Pancreas (tissue), 10 donors: ENCODE measurements at places on chromosomes 6 and 20. TPM values are rescaled to one million over a fixed set of nuclear protein-coding genes. Genes with fewer than 3 reads are reported as not detected.

Gene MYLK2
- 2.8 TPM for total RNA-seq

Gene PTCHD4
- 0.08 TPM for total RNA-seq

Gene EDN1
- 16.0 TPM for total RNA-seq

Gene BHLHE23
- total RNA-seq = not detected

Gene RRP36
- total RNA-seq = 22.9 TPM

Gene WFDC10B
- not detected for total RNA-seq

Gene CSNK2B
- total RNA-seq = 60.2 TPM

Gene ADTRP
- total RNA-seq = not detected

- no peak for DNase-seq
Measured at GRCh38 chr6:117706504-117706903, 31.2 kb downstream of the NUS1 start.

DNA sequence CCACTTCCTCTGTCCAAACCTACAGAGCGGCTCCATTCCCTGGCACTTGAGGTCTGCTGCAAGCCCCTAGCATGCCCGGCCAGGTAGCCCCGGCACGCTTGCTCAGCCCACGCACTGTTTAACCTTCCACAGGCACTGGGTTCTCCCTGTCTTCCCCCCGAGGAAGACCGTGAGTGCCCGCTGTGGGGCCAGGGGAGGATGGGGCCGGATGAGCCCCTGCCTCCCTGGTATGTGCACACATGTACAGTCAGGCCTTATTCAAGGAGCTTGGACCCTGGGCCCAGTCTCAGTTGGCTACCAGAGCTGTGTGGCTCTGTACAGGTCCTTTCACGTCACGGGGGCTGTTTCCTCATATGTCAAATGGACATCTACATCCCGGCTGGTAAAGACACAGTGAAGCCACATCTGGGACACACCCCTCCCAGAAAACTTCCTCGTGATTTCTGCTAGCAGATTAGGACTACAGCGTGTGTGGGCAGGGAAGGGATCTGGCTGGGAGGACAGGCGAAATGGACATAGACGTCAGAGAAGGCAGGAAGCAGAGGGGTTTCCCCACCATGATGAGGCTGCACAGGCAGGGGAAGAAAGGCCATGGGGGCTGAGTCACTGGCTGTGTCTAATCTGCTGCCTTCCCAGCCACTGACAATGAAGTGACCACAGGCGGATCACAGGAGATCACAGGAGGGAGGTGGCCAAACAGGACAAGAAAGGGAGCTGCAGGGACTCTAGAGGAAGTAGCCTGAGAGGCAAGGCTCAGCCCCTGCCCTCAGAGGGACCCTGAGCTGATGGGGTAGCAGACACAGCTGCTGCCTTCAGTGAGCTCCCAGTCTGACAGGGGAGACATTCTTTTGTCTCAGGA, 62.9 kb downstream of the MRPL14 start:
- no peak for DNase-seq

DNA sequence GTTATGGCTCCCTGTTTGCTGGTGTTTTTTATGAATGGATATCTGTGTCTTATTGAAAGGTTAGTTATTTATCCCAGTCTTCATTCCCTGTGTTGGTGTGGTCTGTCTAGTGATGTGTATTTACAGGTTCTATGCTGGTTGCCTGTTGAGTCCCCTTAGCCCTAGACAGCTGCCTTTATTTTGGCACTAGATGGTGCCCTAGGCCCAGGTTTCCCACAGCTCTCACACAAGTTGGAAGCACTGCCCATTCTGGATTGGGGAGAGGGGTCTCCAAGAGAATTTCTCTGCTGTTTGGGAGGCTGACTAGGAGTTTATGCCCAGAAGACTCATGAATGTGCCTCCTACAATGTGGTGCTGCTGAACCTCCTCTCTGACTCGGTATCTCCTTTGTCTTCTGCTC, 12.4 kb downstream of the GRM1 start:
- no peak for DNase-seq

- DNase-seq = no peak
Measured at GRCh38 chr6:160355001-160355400, 6.8 kb downstream of the SLC22A3 start.

DNA sequence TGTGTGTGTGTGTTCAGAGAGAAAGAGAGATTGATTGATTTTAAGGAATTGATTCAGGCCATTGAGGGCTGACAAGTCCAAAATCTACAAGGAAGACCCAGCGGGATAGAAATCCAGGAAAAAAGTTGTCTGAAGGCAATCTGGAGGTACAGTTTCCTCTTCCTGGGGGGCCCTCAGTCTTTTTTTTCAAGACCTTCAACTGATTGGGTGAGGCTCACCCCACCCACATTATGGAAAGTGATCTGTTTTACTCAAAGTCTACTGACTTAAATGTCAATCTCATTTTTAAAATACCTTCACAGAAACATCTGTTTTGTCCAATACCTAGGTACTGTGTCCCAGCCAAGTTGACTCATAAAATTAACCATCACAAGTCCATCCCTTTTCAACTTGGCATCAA, 243.0 kb upstream of the PLN start:
- DNase-seq = no peak

- DNase-seq = no peak
Measured at GRCh38 chr6:16136091-16136490, 7.2 kb downstream of the MYLIP start.

- DNase-seq = no peak
Measured at GRCh38 chr6:110366256-110366655, 8.1 kb upstream of the METTL24 start.

DNA sequence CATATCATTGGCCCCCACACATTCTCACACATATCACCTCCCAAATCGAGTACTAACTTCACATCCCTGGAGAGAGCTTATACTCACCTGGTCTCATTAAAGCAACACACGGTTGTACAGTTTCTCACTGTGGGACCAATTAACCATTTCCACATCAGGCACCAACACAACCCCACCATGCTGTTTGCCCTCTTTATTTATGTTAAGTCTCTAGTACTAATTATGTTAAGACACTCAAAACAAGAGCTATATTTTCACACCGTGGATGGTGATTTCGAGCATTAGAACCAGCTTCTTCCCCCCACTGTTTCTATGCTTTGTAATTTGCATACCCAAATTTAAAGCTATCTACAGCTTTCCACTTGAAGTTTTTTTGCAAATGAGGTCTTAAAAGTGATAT, 6.3 kb downstream of the SCML4 start:
- no peak for DNase-seq

DNA sequence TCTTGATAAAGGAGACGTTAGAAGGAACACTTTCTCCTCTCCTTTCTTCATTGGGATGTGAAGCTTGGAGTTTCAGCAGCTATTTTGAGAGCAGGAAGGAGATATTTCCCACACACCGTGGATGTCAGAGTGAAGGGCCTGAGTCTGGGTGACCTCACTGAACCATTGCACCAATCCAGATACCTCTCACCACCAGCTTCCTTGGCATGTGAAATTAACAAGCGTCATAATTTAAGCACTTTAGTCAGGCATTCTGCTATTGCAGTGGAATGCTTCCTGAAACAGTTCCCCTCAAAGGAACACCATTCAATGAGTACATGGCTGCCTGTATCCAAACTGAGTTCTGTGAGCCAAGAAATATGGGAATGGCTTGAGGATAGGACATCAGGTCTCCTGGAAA, 83.7 kb downstream of the CHMP4B start:
- no peak for DNase-seq

GRCh38 chr6:108686896-108687295, 126.2 kb downstream of the FOXO3 start:
- DNase-seq = no peak

- no peak for DNase-seq
Measured at GRCh38 chr6:131979515-131980337, 28.6 kb upstream of the CCN2 start.

DNA sequence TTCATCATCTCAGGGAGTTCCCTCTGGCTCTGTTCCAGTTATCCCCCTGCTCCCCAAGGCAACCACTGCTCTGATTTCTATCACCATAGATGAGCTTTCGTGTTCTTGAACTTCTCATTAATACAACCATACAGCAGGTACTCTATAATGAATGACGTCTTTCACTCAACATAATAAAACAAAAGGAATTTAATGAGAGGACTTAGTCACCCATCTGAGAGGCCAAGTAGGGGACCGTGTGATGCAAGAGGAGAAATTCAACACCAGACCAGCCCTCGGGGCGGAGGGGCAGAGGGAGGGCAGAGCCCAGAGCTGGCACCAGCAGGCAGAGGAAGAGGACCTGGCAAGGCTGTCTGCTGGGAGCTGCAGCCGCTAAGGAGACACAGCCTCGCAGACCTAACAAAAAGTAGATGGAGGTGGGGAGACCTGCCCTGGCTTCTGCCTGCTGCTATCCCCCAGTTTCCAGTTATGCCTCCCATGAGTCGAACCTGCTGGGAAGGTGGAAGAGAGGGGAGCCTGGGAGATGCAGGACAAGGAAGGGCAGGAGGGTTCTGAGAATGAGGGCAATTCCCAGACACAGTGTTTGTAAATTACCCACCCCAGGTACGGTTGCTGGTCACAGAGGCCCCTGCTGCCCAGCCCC, 13.8 kb downstream of the CCN5 start:
- DNase-seq = no peak

GRCh38 chr6:51137777-51138176, 319.1 kb downstream of the TFAP2B start:
- no peak for DNase-seq

GRCh38 chr20:50303573-50304500, 113.2 kb downstream of the CEBPB start:
- DNase-seq = peak; percentile 59
